RCC 7860 (cell line): ENCODE measurements at places on chromosomes 13 and 19.

- DNase-seq, result no peak
Measured at GRCh38 chr19:49918089-49918488, 10.9 kb upstream of the ATF5 start.

DNA sequence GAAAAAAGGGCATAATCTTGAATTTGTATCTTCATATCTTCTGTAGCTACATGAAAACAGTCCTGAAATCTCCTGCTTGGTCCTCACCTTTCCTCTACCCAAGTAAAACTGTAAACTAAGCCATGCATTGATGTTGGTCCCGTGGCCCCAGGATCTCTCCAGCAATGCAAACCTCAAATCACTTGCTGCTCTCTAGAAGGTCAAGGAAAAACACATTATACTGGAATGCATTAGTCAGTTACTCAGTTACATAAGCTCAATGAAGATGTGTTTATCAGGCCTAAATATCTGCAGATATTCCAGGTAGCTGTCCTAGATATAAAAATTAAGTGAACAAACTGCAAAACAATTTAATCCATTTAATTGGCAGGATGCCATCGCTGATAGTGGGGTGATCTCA is 261.8 kb downstream of the ABCC4 start:
- no peak for DNase-seq

- no peak for DNase-seq
Measured at GRCh38 chr13:26927511-26927910, 166.9 kb upstream of the GPR12 start.

GRCh38 chr13:36685927-36686326 is 12.1 kb downstream of the SERTM1 start:
- DNase-seq, result peak; percentile 84

DNA sequence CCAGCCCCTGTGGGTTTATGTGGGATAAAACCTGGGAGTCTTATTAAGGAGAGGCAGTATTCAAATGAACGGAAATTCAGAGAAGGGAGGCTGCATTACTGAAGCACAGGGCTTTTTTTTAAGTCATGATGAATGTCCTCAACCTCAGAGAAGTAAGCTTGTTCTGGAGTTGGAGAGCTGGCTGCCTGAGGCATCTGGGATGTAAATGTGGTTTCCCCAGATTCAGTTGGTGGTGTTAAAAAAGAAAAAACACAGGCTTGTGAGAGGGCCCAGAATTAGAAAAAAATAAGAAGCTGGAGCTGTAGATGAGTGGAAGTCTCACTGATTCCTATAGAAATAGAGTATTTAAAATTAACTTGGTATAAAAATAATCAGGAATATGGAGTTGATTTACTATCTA is 64.0 kb upstream of the GPR12 start:
- no peak for DNase-seq

DNA sequence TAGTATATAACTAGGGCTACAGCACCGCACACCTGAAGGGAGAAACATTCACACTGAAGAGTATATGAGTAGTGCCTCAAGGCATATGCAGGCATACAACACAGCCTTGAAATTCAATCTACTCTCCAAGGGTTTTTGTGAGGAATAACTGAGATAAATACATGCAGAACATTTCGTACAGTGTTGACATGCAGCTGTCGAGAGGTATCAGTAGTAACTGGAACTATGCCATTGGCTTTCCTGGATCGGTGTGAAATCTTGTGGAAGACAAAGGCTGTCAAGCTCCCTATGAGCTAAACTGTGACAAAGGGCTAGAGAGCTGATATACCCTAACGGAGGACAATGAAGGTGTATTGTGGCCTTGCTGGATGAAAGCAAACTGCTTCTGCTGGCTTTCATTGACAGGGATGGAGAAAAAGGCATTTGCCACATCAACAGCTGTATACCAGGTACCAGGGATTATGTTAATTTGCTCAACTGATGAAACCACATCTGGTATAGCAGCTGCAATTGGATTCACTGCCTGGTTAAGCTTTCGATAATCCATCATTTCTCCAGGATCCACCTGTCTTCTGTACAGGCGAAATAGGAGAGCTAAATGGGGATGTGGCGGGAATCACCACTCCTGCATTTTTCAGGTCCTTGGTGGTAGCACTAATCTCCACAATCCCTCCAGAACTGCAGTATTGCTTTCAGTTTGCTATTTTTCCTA is 16.3 kb downstream of the MTRF1 start:
- DNase-seq, result no peak

- DNase-seq, result no peak
Measured at GRCh38 chr13:108267347-108267746, 2.2 kb upstream of the TNFSF13B start.

- no peak for DNase-seq
Measured at GRCh38 chr19:55118401-55118991, 1.1 kb upstream of the PPP1R12C start.

DNA sequence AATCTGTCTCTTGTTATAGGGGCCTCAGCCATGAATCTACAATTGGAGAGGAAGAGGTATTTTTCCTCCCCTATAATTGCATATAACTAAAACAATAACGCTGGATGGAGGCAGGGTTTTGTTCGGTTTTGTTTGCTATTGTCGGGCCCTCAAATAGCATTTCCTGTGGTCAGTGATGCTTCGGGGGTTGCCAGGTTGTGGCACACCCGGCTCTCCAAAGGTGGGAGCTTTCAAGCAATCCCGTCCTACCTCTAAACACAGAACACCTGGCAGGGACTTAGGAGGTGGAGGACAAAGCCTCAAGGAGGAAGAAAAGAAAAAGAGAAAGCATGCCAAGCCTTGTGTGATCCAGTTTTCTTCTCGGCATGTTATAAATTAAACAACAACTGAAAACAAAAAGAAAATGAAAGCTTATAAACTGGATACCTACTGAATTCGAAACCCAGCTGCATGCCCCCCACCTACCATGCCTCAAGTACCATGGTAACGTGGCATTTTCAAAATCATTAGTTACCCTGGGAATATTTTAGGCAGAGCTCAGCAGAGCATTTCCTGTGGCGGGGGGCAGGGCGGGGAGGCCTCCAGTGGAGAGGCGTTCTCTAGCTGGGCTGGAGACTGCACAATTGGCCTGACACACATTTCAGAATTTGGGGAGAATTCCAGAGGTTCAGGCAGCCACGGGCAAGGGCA is 213.8 kb downstream of the DCLK1 start:
- no peak for DNase-seq

DNA sequence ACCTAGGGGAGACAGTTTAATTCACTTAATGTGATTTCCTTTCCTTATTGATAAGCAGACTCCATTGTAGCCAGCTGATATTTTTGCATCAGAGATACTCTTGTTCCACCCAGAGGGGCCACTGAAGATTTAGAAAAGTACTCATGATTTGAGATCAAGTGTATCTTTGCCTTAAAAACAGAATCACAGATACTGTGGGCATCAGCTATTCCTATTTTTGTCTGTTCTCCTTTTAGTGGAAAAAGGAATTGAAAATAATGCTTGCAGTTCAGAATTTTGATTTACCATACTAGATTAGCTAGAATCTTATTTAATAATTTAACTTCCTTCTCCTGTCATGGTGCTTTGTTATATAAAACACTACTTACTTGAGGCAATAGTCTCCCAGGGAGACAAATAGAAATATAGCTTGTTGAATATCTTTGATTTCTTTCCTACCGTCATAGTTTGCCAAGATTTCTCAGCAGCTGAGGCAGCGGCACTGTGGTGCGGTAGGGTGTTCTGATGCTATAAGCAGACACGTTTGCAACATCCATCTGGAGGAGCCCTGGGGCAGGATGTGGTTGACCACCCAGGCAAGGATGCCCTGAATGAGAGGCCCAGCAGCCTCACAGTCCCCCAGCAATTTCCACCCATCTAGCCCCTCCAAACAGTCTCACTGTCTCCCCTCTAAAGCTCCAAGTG is 47.0 kb upstream of the RAP2A start:
- DNase-seq, result no peak

- DNase-seq, result no peak
Measured at GRCh38 chr19:36891768-36892357, 24.2 kb downstream of the ZNF829 start.

- no peak for DNase-seq
Measured at GRCh38 chr19:40625406-40626120, 24.4 kb downstream of the LTBP4 start.

DNA sequence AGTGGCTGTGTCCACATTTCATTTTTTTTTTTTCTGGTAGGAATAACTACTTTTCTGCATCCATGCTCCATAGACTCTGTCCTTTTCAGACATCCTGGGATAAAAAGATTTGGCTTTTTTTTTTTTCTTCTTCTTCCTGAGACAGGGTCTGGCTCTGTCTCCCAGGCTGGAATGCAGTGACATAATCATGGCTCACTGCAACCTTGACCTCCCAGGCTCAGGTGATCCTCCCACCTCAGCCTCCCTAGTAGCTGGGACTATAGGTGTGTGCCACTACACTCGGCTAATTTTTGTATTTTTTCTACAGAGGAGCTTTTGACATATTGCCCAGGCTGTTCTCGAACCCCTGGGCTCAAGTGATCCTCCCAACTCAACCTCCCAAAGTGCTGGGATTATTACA is 4.1 kb upstream of the ICAM3 start:
- DNase-seq, result no peak

DNA sequence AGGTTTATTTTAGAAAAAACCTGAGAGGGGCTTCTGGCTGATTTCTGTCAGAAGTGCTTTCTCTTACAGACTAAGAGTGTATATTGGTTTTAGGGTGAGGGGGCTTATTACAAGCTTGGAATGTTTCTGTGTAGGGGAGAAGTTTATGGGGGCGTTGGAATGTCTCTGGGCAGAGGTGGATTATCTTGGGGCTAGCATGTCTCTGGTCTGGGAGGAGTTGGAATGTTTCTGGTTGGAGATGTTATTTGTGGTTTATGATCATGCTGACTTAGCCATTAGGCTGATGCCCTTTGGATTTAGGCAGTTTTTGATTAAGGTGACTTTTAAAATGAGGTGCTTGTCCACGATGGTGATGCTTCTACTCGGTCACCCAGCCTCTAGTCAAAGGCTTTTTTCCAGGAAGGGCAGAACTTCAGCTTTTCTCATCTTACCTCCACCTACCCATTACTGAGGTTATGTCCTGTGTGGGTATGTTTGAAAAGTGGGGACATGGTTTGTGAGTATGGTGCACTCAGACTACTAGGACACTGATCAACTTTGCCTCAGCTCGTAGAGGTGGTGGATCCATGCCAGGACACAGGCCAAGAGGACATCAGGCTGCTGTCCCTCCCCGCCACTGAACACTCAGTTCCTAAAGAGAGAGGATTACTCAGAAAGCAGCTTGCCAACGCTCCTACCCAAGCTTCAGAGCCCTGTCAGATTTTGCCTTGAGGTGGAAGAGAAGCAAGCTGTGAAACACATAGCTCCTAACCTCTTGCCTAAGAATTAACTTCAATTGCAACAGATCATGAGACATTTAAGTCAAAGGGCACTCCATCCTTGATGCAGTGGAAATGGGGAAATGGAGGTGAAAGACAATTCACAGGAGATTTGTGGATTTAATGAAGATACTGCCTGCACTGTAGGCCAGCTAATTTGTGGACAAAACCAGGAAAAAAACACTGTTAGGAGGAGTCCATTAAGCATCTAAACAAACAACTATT is 63.6 kb downstream of the ZNF44 start:
- no peak for DNase-seq

DNA sequence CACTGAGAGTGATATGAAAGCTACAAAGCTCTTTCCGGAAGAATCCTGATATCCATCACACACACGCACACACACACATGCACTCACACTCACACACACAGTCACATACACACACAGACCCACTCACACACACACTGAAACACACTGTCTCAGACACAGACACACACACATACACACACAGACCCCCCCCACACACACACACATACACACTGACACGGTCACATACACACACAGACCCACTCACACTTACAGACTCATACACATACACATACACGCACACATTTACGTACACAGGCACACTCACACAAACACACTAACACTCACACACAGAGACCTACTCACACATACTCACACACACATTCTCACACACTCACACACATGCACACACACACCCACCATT is 58.6 kb downstream of the LIG4 start:
- DNase-seq, result no peak

DNA sequence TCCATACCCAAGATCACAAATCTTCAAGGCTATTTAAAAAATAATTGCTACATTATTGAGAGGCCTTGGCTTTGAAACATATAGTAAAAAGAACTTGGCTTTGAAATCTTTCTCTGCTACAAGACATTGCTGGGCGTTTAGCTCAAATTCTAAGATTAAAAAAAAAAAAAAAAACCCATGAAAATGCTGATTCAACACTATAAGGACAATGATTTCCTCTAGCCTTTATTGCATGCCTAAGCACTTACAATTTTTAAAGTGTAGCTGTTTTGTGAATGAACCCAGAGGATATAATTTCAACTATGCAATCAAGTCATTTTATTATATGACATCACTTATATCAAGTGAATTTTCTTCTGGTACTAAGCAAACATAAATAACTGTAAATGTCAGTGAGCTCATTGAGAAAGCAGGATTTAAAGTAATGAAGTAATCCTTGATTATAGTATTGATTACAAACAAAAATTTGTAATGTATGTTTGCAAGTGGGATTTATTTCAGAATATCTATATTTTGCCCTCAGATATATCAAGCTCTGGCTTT is 340.0 kb upstream of the GPC6 start:
- no peak for DNase-seq

GRCh38 chr19:58544591-58545285 is 874 bp downstream of the TRIM28 start:
- DNase-seq, result no peak

GRCh38 chr13:71624653-71625600 is 242.1 kb downstream of the DACH1 start:
- no peak for DNase-seq

DNA sequence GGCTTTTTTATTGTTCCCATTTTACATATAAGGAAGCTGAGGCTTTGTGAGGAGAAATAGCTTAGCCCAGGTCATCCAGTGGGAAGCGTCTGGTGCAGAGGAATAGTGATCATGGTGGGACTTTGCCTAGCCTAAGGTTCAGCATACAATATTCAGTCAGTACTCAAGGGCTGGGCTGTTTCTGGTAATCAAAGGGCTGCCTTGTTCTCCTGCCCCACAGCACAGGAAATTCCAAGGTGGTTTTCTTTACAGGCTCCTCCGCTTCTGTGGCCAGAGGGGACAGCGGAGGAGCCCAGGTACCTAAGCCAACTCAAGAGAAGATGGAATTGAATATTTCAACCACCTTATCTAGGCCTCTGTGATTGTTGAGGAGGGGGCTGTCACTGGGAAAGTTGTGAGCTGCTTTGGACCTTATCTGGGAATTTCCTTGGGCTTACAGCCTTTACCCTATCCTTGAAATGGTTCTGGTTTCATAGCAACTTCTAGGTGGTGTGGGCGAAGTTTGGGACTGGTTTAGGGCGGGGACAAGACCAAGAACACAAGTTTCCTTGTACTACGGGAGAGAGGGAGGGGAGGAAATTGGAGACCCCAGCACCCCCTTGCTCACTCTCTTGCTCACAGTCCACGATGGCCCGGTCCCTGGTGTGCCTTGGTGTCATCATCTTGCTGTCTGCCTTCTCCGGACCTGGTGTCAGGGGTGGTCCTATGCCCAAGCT is at the start of gene MIA:
MIA (plus strand) TSS at position 606 of the 716 bp plus-strand sequence; CDS start at position 628, 22 bp downstream.
- no peak for DNase-seq
